Karpas-422 (cell line): ENCODE measurements at places on chromosomes 4 and X.
A peak's percentile ranks its signal among the peaks of the same experiment; 100 is the strongest.

GRCh38 chr4:5562476-5562875 lies 145.9 kb downstream of the EVC2 start:
- no peaks in the 10 kb centered on the region for H3K27me3 ChIP-seq
- DNase-seq, result no peak
- no peak overlapping the region for H3K27ac ChIP-seq
- H3K4me1 ChIP-seq, result peaks cover 5% of the 10 kb centered on the region
- no peak overlapping the region for H3K4me3 ChIP-seq

DNA sequence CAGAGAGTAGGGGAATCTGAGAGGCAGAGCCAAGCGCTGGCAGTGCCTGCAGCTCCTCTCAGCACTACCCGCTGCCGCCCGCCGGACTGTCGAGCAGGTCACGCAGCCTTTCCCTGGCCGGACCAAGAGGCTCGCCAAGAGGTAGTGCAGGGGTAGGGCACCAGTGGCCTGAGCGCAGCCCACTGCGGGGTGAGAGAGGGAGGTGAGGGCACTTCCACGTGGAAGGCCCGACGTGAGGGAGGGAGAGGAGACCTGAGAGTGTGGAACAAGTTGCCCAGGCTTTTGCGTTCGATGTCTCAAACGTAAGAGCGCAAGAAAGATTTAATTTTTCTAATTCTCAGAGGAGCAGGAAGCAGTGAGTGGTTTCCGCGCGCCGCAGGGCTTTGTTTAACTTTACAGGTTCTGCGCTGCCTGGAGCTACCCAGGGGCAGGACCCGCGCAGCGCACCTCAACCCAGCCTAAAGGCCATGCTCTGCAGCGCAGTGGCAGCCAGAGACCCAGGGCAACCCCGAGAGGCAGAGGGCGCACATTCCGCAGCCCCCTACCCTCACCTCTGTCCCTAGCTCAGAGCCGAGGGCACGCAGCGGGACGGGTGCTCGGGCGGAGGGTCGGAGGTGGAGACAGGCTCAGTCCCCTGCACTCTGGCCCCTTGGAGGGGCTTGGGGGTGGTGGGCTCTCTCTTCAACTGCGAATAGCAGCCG lies 14.9 kb downstream of the ARHGAP36 start:
- H3K4me3 ChIP-seq, result no peak overlapping the region
- no peaks in the 10 kb centered on the region for H3K27me3 ChIP-seq
- no peaks in the 10 kb centered on the region for H3K4me1 ChIP-seq
- no peaks in the 10 kb centered on the region for H3K36me3 ChIP-seq
- DNase-seq, result no peak

DNA sequence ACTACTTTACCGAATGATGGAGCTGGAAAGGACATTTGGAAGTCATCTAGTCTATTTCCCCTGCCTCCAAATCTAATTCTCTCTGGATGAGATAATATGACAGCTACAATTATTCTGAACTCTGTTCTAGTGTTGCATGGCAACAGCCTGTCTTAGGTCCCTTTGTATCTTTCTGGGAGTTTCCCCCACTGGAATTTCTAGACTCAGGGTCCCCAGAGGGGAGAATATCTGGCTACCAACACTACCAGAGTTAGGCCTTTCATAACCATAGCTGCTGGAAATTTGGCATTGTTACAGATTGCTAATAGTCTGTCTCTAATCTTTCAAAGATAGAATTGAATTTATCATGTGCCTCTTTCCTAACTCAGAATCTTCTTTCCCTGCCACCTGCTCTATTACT lies 4.5 kb downstream of the MSN start:
- H3K4me3 ChIP-seq, result no peak overlapping the region
- H3K27ac ChIP-seq, result no peak overlapping the region
- H3K36me3 ChIP-seq, result peaks cover 9% of the 10 kb centered on the region; the same call in 1 of the 2 replicates
- H3K4me1 ChIP-seq, result peaks cover 60% of the 10 kb centered on the region

DNA sequence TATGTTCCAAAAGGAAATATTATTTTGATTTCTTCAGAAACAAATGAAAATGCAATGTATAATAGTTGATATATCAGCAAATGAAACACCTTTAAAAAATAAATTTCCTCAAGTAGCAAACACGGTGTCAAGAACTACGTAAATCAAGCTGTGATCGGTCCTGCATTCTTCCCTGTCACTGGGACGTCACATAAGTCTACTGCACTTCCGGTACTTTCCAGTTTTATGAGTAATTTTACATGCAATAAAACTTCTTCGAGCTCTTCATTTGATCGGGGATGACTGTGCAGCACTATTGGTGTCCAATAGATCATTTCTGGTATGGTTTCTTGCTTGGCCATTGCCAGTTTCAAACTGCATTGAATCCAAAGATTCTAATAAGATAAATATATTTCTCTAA lies 114.0 kb upstream of the VEGFC start:
- H3K4me1 ChIP-seq, result no peaks in the 10 kb centered on the region
- no peak overlapping the region for H3K27ac ChIP-seq
- H3K27me3 ChIP-seq, result no peaks in the 10 kb centered on the region
- no peaks in the 10 kb centered on the region for H3K36me3 ChIP-seq
- DNase-seq, result no peak

DNA sequence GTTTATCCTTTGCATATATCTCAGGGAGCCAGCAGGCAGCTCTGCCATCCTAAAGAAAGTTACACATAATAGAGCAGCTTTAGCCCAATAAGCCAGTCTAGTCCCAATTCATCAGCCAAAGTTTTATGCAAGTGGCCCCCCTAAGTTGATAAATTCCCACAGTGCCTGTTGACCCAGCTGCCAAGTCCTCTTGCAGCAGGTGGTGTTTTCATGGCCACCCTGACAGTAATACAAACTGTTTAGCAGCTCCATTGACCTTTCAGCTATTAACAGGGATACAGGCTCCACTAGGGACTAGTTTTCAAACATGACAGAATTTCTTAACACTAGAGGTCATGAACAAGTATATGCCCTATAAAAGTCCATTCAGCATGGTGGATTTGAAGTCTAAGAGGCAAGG lies 77.5 kb downstream of the HHIP start:
- no peaks in the 10 kb centered on the region for H3K4me1 ChIP-seq
- H3K4me3 ChIP-seq, result no peak overlapping the region
- no peak overlapping the region for H3K27ac ChIP-seq
- no peaks in the 10 kb centered on the region for H3K27me3 ChIP-seq
- no peak for DNase-seq

DNA sequence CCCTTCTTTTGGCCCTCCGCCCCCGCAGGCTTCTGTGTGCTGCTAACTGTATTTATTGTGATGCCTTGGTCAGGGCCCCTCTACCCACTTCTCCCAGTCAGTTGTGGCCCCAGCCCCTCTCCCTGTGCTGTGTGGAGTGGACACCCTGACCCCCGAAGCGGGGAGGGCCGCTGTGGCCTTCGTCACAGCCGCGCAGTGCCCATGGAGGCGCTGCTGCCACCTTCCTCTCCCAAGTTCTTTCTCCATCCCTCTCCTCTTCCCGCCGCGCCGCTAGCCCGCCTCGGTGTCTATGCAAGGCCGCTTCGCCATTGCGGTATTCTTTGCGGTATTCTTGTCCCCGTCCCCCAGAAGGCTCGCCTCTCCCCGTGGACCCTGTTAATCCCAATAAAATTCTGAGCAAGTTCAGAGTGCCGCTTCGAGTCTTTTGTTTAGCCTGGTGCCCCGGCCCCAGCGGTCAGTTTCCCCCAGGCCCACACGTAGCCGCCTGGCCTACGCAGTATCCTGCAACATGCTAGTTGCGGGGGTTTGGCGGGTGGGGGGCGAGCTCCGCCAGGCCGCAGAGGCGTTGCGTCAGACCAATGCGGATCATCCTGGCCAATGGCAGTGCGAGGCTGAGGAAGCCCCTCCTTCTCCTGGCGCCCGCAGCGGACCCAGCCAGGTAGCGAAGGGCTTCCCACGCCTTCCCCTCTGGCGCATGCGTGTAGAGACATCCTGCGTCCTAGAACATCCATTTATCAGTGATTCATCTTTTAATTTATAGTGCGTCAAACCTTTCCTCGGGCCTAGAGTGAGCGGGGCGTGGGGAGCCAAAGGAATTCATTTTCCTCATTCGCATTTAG lies 5.6 kb upstream of the KANTR start:
- no peaks in the 10 kb centered on the region for H3K27me3 ChIP-seq
- peak overlapping the region; percentile 58 for H3K4me3 ChIP-seq
- H3K4me1 ChIP-seq, result peaks cover 19% of the 10 kb centered on the region
- peaks cover 8% of the 10 kb centered on the region; the same call in 1 of the 2 replicates for H3K36me3 ChIP-seq
- peak; percentile 89 for DNase-seq

DNA sequence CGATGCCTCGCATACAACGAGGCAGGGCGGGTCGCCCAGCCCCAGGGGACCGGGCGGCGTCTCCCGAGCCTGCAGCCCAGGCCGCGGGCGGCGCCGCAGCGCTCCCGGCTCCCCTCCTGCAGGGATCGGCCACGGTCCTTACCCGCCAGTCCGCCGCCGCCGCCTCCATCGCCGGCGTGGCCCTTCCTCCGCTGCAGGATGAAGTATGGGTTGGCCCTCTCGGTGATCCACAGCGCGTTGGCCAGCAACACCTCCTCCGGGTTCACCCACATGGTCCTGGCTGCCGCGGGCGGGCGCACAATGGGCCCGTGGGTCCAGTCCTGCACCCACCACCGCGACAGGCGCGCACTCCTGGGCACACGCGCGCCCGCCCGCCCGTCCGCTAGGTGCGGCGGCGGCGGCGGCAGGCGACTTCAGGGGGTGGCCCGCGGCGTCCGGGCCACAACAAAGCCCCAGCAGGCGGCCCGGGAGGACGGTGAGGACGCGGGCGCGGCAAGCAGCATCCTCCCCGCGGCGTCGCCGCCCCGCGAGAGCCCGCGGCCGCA lies 339 bp downstream of the TBC1D9 start:
- H3K36me3 ChIP-seq, result no peaks in the 10 kb centered on the region
- no peaks in the 10 kb centered on the region; the same call in 1 of the 2 replicates for H3K4me1 ChIP-seq
- peak overlapping the region; percentile 52 for H3K4me3 ChIP-seq
- no peak for DNase-seq
- no peaks in the 10 kb centered on the region for H3K27me3 ChIP-seq

GRCh38 chr4:163554870-163555465 lies 60.5 kb downstream of the TMA16 start:
- H3K4me1 ChIP-seq, result peaks cover 37% of the 10 kb centered on the region
- H3K4me3 ChIP-seq, result no peak overlapping the region
- no peak overlapping the region for H3K27ac ChIP-seq
- DNase-seq, result peak; percentile 89
- no peaks in the 10 kb centered on the region for H3K27me3 ChIP-seq

DNA sequence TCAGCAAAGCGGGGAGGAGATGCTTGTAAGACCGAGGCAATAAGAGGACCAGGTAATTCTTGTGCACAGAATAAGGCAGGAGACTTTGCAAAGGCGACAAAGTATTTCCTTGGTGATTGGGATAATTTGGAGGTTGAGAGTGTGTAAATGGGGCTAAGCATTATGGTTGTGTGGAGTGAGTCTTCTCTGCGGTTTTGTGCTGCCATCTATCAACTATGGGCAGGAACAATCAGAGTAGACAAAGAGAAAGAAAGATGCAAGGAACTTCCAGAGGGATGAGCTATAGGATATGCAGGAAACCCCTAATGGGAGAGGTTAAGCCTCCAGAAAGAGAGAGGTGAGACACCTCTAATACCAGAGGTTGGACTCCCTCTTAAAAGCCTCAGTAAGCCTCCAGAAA lies 339.8 kb downstream of the PAPSS1 start:
- no peaks in the 10 kb centered on the region for H3K36me3 ChIP-seq
- no peaks in the 10 kb centered on the region for H3K4me1 ChIP-seq
- H3K4me3 ChIP-seq, result no peak overlapping the region
- no peak for DNase-seq
- H3K27me3 ChIP-seq, result no peaks in the 10 kb centered on the region

DNA sequence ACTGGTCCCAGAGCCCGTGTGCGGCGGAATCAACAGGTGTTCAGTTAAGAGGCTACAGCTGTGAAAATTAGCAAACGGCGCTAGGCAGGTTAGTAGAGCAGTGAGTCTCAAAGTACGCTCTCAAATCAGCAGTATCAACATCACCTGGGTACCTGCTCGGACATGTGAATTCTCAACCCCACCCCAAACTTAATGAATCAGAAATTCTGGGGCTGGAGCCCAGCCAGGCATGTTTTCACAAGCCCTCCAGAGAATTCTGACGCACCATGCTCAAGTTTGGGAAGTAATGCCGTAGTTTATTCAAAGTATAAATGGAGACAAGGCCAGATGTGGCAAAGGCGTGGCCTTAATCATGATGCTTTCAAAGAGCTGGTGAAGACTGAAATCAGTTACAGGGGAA lies 58.2 kb upstream of the PTCHD1 start:
- no peaks in the 10 kb centered on the region for H3K27me3 ChIP-seq
- no peaks in the 10 kb centered on the region for H3K36me3 ChIP-seq
- no peak overlapping the region for H3K4me3 ChIP-seq
- H3K27ac ChIP-seq, result no peak overlapping the region
- DNase-seq, result no peak
- H3K4me1 ChIP-seq, result no peaks in the 10 kb centered on the region

- H3K4me3 ChIP-seq, result no peak overlapping the region
- H3K27me3 ChIP-seq, result no peaks in the 10 kb centered on the region
- peaks cover 3% of the 10 kb centered on the region; the same call in 1 of the 2 replicates for H3K4me1 ChIP-seq
- DNase-seq, result no peak
- H3K27ac ChIP-seq, result no peak overlapping the region
- H3K36me3 ChIP-seq, result no peaks in the 10 kb centered on the region
These were observed 65.8 kb downstream of the RGS12 start for GRCh38 chr4:3358656-3359055.

DNA sequence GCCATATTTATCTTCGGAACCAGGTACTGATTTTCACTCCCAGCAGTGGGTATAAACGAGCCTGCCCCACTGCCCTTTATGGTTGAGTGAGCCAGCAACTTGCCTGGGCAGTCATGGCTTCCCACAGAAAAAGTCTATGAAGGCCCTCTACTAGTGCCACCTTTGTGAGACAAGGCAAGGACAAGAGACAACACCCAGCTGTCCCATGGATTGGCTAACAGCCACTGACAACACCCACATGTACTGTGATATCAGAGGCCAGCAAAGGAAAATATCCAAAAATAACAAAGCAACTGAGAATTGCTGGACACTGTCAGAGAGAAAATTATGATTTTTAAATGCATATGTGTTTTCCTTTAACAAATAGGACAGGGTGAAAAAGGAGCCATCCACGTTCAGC lies 248.4 kb upstream of the TTC29 start:
- H3K27ac ChIP-seq, result no peak overlapping the region
- H3K4me1 ChIP-seq, result no peaks in the 10 kb centered on the region
- no peak for DNase-seq
- H3K36me3 ChIP-seq, result no peaks in the 10 kb centered on the region

- DNase-seq, result no peak
- H3K27me3 ChIP-seq, result no peaks in the 10 kb centered on the region
- H3K36me3 ChIP-seq, result no peaks in the 10 kb centered on the region
These were observed 429.2 kb downstream of the GPAT3 start for GRCh38 chr4:83964996-83965541.

DNA sequence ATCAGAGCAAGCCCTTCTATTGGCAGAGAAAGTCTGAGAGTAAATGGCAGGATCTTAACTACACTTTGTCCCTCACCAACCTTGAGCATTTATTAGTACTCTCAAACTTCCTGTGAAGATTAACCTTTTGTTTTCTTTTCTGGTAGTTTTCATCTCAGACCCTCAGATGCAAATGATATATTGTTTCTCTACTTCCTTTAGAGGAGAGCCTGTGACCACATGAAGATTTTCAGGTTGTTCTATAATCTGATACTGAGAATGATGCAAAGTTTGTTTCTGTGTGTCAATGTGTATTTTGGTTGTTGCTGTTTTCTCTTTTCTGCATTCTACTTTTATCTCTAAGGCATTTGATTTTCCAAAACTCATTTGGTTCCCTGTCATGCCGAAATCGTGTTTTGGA lies 165.8 kb upstream of the CYSLTR1 start:
- H3K36me3 ChIP-seq, result no peaks in the 10 kb centered on the region
- no peaks in the 10 kb centered on the region for H3K4me1 ChIP-seq
- no peak for DNase-seq
